Stimulated activated CD4-positive, alpha-beta T cell treated with anti-CD3 and anti-CD28 coated beads, Interleukin-4, amount 100 ng/mL, for 48 hours (primary cell): ENCODE measurements at places on chromosomes 7 and 10.
A peak's percentile ranks its signal among the peaks of the same experiment; 100 is the strongest.

DNA sequence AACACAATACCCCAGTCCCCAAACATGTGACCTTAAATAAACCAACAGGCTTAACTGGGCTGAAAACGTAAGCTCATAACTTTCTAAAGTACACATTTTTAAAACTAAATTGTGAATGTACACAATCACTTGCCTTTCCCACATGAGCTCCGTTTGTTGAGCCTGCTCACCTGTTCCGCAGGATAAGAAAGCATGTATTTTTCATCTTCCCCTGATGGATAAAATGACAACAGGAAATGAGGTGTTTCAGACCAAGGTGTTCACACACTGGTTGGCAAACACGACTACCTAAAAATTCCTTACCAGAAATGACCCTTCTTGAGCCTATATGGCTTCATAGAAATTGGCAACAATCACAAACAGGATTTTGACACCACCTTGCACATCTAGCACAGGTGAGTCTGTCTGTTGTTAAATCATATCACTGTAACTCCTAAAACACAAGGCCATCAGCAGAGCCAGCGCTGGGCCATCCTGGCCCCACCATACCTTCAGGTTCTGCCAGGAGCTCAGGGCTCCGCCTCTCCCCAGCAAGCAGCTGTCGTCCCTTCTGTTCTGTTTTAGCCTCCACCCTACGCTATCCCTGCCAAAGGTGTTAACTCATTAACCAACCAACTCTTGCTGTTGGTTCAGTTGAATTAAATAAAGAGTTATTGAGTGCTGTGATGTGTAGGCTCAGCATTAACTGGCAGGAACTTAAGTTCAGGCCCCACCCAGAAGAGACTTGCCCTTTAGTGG, 73.6 kb upstream of the RNF32 start:
- DNase-seq, result no peak

DNA sequence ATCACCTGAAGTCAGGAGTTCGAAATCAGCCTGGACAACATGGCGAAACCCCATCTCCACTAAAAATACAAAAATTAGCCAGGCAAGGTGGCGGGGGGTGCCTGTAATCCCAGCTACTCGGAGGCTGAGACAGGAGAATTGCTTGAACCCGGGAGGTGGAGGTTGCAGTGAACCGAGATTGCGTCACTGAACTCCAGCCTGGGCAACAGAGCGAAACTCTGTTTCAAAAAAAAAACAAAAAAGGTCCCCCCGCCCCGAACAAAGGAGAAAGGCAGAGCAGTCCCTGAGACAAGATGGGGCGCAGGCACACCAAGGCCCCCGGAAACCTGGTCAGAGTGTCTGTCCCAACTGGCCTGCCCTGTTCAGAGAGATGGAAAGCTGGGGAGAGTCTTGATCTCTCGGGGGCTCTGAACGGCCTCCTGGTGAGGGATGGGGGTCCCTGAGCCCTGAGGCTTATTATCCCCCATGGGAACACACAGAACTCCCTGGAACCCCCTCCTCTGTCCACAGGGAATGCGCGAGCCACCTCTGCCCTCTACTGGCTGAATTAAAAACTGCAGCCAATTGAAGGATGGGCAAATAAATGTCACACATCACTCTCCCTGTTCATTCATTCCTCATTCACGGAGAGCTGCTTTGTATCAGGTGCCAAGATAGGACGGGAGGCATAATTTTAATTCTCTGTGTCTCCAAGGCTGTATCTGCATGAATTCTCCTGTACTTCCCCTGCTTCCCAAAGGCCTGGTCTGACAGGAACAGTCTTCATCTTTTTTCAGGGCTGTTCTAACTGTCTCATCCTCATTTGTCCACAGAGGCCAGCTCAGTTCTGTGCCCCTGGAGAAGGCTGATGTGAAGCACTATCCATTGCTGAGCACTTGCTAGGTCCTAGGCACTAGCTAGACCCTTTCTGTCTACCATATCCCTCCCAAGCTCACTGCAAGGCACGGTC, 28.9 kb downstream of the MAT1A start:
- peak; percentile 22 for DNase-seq

- no peak for DNase-seq
These were observed 70.7 kb upstream of the STEAP4 start for GRCh38 chr7:88377434-88377833.

GRCh38 chr7:100896732-100897608, 1.3 kb upstream of the ACHE start:
- DNase-seq, result no peak

DNA sequence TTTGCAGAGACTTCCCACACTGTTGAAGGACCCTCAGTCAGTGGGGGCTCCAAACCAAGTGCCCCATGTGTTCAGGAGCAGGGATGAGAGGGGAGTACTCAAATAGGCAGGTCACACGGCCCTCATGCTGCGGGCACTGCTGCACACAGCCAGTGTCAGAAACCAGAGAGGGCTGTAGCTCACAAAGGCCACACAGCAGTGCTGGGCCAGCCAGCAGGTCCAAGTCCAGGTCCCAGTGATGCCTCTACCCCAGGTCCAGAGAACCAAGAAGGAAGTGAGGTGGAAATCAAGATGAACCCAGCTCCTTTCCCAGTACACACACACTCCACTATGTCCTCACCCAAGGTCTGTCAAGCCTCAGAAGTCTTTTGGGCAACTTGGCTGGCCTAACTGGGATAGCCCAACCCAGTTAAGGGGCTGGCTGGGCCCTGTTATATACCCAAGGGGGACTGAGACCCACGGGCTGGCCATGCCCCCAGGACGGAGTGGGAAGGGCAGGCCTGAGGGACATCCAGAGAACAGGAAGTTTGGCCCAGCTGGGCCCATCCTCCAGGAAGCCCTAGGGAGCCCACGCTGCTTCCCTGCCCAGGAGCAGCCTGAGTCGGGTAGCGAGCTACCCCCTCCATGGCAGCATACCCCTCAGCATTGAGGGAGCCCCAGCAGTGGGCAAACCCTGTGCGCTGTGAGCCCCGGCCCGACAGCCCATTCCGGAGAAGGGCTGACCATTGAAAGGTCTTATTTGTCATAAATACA, 24.3 kb downstream of the GRID1 start:
- DNase-seq, result no peak

DNA sequence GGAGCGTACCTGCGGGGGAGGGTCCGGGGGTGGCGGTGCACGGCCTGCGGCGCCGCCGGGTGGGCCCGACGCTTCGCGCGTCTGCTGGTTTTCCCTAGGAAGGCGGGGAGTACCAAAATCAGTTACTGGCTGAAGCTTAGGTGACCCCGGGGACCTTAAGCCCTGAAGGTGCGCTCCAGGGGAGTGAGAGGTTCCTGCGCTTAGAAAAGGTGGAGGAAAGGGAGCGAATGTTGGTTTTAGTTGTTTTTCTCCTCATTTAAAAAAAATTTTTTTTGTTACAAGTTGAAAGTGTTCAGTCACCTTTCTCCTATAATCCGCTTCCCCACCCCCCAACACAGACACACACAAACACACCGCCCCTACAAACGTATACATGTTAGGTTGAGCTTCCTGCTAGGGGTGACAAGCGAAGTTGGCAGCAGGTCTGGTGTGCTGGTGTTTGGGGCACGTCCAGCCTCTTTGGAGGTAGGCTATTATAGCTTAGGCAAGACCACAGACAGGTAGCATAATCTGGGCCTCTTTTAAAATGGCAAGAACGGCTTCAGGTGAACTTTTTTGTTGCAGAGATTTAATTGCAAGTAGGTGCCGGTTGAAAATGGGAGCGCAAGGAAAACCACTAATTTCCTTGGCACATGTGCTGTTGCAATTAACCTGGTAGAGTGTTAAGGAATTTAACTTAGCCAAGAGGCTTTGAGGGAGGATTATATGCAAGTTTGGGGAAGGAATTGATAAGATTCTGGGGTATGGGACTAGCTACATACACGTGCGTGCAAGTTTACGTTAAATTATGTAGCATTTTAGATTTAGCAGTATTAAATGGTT, 945 bp downstream of the ADD3 start:
- DNase-seq, result peak; percentile 6

- no peak for DNase-seq
These were observed 33.9 kb upstream of the MSMB start for GRCh38 chr10:46079831-46080585.
